ENCODE measurements at places on chromosomes 6 and 20. TPM values are rescaled to one million over a fixed set of nuclear protein-coding genes. Genes with fewer than 3 reads are reported as not detected.
A peak's percentile ranks its signal among the peaks of the same experiment; 100 is the strongest.

- peak; percentile 82 for DNase-seq
Observed at GRCh38 chr6:132798869-132799538, 567 bp upstream of the SLC18B1 start.

The SYNDIG1 gene
- total RNA-seq: 0.98 TPM

DNA sequence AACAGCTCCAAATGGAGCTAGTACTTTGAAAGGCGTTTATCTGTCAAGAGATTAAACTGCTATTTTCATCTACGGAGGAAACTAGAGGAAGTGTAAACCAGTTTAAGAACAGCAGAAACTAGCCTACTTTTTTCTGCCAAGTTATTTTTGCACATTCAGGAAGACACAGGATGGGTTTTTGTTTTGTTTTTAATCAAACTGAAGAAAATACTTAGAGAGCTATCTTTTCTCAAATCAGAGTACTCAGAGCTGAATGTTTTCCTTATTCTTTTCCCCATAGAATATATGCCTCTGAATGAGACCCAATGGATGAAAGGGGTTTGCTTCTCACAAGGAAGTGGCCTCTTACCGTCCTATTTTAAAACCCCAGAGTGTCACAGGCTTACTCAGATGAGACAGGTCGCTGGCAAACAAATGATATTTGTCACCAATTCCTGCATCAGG is 538.5 kb downstream of the CD83 start:
- no peak for DNase-seq

GRCh38 chr6:42012501-42013133 is 37.7 kb upstream of the TAF8 start:
- no peak for DNase-seq

The IP6K3 gene
- total RNA-seq: 1.6 TPM

The DDAH2 gene
- 60.3 TPM for total RNA-seq

DNA sequence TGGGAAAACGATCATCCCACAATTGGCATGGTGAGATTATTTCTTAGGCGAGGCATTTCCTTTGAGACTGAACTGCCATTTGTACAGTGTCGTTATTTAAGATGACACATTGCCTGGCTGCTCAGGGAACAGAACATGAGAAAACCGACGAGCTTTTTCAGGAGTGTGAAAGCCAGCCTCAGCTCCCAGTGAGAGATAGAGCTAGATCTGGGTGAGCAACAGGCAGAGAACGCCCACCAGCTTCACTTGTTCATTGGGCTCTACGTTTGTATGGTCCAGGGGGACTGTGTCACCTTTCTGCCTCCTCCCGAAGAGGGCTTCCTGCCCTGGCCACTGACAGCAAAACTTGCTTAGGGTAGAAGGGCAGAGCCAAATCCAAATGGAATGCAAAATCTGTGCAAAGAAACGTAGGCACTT is 378.1 kb downstream of the RNGTT start:
- no peak for DNase-seq

DNA sequence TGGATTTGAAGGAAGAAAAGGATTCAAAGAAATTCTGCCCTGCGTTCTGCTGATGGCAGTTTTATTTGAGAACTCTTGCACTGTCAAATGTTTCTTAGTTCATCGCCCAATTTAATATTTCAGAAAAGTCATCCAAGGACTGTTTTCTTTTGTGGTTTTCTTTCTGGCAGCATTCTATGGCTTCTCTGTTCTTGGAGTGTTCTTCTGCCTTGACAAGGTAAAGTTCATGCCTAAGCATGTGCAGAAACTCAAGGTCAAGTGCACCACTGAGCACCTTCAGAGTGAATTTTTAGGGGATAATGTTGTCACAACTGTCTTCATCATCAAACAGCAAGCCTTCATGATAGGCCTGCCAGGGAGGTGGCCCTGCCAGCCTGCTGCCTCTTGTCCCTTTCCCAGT is 225.6 kb downstream of the PLCB1 start:
- DNase-seq: no peak

The TMEM170B gene
- 9.2 TPM for total RNA-seq
